NCI-H2171 (cell line): ENCODE measurements at places on chromosomes 6 and 20.

GRCh38 chr6:124879110-124879991 is 82.9 kb upstream of the RNF217 start:
- DNase-seq = no peak

- no peak for DNase-seq
Observed at GRCh38 chr6:74609871-74610270, 596.0 kb downstream of the COL12A1 start.

DNA sequence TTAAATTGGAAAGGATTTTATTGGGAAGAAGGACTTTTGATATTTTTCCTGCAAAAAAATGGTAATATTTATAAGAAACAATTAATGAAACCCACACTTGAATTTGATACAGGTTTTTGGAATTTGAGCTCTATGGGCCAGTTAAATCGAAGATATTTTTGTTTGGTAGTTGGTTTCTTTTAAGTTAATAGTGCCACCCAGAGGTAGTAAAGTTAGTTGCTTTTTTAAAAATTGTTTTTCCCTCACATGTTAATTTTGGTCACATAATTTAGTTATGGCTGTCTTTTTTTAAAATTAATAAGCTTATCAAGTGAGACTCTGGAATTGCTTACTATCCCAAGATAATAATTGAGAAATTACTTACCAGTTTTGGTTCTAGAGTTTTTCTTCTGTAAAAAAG is 7.1 kb downstream of the PRIM2 start:
- no peak for DNase-seq

- no peak for DNase-seq
Observed at GRCh38 chr6:121335087-121336008, 1.1 kb upstream of the TBC1D32 start.

DNA sequence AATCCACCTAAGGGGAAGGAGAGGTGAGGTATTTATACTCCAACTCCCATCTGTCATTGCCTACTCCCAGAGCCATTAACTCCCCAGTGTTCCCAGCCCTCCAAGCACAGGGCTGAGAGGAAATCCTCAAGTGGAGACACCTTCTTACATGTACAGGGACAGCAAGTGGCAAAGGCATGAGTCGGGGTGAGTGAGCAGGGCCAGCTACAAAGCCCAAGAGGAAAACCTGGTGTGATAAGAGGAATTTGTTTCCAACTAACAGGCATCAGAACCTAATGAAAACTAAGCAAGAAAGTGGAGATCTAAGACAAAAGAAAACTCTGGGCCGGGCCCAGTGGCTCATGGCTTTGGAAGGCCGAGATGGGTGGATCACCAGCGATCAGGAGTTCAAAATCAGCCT is 70.0 kb upstream of the SRSF6 start:
- DNase-seq = no peak

DNA sequence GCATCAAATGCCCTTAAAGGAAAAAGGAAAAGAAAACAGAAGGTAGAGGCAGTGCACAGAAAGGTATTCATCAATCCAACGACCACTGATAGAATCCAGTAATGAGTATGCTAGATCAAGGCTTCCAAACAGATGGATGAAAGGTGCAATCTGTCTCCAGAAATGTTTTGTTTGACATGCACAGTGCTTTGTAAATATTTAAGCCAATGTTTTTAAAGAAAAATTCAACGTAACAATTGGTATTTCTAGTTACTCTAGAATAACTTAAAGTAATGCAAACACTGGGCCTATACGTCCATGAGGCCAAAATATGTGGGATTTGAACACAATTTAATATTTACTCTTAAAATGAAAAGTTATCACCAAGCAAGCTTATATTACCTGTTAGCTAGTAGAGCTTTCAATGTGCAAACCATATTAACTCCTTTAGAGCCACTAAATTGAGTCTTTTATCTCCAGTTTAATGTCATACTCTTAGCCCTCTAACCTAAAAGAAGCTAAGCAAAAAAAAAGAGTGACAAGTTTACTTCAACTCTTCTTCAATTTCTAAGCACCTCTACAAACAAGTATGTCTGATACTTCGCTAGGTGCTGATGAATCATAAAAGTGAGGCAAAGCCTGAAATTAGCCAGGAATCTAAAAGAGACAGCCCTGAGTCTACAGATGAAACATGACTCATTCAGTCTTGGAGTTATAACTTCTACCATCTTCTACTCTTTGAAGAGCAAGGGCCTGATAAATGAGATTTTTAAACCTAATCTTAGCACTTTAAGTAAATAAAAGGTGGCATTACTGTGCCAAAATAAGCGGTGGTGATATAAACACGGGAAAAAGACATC is 169.8 kb downstream of the PTPRK start:
- DNase-seq = no peak

GRCh38 chr6:154304191-154304590 is 52.4 kb downstream of the IPCEF1 start:
- no peak for DNase-seq
